Activated CD8-positive, alpha-beta memory T cell treated with anti-CD3 and anti-CD28 coated beads for 1 hour (primary cell): ENCODE measurements at places on chromosomes 7 and 10.
A peak's percentile ranks its signal among the peaks of the same experiment; 100 is the strongest.

DNA sequence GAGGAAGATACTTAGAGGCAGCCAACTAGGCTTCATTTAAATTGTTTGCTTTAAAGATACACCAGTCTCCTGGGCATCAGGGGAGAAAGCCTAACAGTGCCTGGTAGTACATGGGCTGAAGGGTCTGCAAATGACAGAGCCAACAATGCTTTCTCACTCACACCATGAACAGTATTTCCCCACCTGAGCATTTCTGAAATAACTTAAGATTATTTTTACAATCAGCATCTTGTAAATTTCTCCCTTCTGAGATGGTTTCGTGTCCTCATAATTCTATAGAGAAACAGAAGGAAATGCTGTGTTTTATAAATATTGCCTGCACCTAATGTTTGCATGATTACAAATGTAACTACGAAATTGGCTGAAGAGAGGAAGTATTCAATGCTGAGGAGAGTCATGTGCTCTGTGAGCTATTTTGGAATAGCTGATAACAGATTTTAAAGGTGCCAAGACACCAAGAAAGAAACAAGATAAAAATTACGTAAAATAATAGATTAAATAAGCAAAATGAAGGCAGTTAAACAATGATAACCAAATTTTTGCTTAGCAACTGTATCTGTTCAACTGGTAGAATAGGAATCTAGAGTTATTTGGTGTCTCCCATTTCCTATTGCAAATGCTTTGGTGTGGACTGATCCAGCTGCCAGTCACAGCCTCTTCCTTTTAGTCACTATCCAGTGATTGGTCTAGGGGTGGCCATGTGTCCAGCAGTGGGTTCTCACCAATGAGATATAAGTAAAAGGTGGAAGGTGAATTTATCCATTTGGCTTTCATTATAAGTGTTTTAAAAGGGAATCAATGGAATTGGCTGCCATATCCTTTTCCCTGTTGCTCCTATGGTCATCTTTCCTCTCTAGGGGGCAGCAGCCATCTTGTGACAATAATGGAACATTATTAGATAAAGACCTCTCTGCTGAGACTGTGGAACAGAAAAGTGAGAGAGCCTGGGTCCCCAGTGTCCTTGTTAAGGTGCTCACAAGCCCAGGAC lies 167.9 kb upstream of the SLC26A5 start:
- no peak for DNase-seq

GRCh38 chr7:12157517-12157916 lies 53.6 kb upstream of the TMEM106B start:
- DNase-seq: no peak

GRCh38 chr7:122893486-122893885 lies 7.2 kb upstream of the CADPS2 start:
- DNase-seq: no peak

GRCh38 chr10:110436554-110437350 lies 61.0 kb upstream of the DUSP5 start:
- no peak for DNase-seq

DNA sequence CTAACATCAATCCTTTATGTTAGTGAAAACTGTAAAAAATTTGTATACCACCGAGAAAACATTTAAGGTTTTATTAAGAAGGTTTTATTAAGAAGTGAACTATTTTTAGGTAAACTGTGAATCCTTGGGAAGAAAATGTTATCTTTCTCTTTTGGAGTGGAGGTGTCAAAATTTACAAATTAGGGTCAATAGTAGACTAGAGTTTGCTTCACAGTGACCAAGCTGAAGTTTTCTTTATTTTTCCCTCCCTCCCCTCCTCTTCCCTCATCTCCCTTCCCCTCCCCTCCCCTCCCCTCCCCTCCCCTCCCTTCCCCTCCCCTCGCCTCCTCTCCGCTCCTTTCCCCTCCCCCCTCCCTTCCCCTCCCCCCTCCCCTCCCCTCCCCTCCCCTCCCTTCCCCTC lies 168.8 kb downstream of the CNTNAP2 start:
- DNase-seq: no peak

DNA sequence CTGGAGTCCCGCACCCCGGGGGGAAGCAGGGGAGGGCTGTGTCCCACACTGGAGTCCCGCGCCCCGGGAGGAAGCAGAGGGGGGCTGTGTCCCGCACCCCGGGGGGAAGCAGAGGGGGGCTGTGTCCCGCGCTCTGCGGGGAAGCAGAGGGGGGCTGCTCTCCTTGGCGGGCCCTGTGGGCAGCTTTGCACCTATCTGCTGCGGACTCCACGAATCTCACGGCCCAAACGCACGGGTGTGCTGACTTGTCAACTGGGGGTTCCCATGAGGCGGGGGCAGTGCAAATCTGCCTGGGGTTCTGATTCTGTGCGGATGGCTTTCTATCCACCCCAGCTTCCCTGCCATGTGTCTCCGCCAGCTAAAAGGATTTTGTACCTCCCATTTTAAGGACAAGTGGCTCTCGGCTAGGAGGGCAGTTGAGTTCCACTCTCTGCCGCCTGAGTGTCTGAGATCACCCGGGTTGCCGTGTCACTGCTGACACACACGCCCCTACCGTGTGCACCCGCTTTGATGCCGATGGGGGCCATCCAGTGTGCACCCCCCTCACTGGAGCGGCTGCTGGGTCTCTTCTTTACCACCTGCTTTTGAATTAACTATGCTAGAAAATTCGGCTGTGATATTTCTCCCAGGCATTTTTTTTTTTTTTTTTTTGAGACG lies 20.5 kb downstream of the GPER1 start:
- no peak for DNase-seq

DNA sequence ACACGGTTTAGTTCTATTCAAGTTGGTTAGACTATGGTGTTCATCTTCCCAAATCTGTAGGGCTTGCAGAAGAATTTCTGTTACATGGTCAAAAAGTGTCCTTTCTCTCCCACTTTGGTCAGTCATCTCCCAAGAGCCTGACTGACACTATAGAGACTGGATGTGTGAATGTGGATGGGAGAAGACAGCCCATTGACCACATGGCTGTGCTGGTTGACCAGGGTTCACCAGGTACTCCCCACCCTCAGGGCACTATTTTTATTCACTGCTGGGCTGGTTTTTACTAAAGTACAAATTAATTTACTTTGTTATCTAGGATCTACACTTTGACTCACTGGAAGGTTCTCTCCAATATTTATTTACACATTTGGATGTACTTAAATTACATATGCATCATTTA lies 2.3 kb downstream of the ZNF804B start:
- DNase-seq: no peak

GRCh38 chr10:128047351-128047750 lies 78.9 kb downstream of the MKI67 start:
- peak; percentile 65 for DNase-seq

DNA sequence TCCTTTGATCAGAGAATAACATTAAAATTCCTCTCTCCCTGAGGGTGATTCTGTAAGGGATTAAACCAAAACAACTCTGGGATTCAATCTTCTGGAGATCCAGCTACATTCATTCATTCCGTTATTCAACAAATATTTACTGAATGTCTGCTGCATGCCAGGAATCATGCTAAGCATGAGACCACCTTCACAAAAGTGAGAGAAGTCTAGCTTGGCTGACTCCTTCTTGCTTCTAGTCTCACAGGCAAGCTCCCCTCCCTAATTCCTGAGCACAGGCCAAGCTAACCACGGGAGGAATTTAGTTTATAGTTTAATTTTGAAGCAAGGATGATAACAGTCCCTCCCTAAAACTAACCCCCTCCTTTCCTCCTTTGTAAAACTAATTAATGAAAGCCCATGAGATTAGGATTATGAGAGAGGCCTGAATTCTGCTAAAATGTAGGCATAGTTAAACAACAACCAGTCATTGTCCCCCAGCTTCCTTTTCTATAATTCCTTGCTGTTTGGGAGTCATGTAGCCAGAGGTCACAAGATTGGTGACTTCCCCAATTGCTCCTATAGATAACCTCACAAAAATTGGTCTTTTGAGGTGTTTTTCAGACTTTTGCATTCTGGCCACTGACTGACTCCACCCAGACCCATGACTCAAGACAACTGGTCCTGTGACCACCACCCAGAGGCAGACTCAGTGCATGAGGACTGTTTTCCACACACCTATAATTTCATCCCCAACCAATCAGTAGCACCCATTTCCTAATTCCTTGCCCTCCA lies 113.5 kb downstream of the ITGB8 start:
- DNase-seq: no peak

GRCh38 chr7:120023494-120024167 lies 249.3 kb upstream of the KCND2 start:
- no peak for DNase-seq

DNA sequence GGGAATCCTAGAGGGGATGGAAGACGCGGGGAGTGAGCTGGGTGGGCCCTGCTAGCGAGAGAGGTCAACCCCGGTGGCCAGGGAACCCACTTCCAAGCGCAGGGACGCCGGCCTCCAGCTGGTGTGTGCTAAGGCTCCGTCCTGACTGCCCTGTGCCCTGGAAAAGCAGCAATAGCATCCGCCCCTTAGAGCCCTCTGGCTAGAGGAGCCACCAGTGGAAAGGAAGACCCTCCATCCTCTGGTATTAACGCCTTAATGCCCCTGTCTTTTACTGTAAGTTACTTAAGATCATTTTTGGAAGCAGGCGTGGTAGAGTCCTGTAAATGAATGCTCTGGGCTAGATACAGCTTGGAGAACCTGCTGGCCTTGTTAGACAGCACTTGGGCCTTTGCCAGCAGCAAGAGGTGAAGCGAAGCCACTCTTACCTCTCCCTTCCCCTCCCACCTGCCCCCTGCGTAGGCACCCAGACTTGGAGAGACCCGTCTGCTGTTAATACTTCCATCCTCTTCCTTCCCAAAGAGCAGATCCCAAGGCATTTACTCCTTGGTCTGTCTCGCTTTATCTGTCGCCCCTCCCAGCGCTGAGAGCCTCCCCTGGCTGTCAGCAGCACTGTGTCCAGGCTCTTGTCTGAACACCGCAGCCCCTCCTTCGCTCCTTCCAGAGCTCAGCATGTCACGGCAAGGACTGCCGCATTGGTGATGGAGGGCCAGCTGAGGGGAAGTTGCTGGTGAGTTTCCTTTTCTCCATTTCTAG lies 4.6 kb downstream of the REPIN1 start:
- no peak for DNase-seq

- DNase-seq: no peak
Observed at GRCh38 chr10:323651-324293, 188.5 kb downstream of the ZMYND11 start.

DNA sequence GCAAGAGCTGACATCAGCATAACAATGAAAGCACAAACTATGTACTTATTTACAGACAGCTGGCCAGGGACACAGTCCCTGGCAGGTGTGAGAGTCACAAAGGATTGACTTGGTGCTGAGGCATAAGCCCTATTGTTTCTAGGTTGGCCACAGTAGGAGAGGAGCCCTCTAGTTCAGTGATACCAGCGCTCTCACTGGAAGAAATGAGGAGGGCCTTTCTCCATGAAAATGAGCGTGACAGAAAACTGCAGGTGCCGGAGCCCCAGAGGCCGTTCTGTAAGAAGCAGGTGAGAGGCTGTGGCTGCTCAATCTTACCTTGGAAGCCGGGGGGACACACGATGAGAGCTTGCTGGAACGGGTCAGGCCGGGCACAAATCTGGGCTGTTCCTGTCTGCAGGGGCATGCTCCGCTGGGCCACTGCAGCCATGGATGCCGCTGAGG lies 90.5 kb downstream of the CLEC2L start:
- DNase-seq: no peak

- no peak for DNase-seq
Observed at GRCh38 chr7:4665661-4666060, 16.4 kb upstream of the FOXK1 start.

DNA sequence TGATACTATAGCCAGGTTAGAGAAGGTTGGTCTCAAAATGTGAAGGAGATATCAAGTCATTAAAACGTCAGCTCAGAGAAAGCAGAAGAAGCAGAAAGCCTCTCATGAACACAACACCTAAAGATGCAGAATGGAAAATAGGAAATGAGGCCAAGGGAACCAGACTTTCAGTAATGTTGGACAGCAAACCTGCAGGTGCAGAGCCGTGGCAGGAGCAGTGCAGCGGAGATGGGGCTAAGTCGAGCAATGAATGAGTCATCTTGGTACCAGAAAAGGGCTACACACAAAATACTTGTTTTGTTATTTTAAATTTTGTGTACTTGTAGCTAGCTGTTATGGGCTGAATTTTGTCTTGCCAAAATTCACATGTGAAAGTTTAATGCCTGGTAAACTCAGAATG lies 479.6 kb upstream of the POM121L12 start:
- DNase-seq: no peak

- no peak for DNase-seq
Observed at GRCh38 chr7:131547589-131547988, 8.8 kb downstream of the PODXL start.

DNA sequence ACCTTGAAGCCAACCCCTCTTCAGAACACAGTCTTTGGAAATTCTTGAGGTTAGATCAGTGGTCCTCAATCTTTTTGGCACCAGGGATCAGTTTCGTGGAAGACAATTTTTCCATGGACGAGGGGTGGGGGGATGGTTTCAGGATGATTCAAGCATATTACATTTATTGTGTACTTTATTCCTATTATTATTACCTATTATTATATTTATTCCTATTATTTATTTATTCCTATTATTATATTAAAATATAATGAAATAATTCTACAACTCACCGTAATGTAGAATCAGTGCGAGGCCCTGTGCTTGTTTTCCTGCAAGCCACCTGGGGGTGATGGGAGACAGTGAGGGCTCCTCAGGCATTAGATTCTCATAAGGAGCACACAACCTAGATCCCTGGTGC lies 17.9 kb downstream of the CAMK1D start:
- DNase-seq: no peak

DNA sequence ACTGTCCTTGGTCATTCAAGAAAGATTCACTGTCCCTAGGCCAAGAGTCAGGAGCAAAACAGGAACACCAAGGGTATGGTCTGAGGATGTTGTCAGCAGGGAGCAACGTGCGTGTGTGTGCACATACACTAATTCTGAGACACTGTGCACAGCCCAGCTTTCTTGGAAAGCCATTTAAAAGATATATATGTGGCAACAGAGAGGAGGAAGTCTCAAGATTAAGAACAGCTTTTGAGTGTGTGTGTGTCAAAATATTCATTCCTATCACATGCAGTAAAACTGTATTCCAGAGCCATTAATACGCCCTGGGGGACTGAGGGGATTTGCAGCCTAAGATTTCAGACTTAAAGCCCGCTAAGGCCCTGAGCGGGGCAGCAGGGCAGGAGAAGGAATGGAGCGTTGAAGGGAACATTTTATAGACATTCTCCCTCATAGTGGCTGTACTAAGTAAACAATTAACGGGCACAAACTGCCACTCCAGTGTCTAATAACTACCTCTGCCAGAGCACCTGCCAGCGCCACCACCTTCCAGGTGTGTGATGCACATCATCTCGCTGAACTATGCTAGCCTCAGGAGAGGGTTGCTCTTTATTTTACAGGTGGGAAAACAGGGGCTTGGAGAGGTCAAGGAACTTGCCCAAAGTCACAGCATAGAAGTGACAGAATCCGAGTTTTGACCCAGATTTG lies 2.0 kb downstream of the NOD1 start:
- no peak for DNase-seq

- no peak for DNase-seq
Observed at GRCh38 chr7:142815134-142815533, 39.7 kb upstream of the EPHB6 start.

DNA sequence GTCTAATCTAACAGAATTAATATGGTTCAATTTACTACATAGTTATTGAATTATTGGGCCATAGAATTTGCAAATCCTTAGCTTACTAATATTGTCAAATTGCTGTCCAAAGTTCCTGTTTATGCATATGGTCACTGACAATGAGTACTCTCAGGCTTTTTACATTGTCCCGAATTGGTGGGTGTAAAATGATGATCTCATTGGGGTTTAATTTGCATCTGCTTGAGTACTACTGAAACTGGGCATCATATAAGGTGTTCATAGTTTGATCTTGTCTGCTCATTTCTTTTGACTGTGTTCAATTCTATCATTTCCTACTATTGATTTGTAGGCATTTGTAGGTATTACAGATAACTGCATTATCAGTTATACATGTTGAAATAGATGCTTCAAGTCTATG lies 12.7 kb downstream of the ABCA13 start:
- DNase-seq: no peak
